ENCODE measurements at places on chromosomes 1 and 21. TPM values are rescaled to one million over a fixed set of nuclear protein-coding genes. Genes with fewer than 3 reads are reported as not detected.
A peak's percentile ranks its signal among the peaks of the same experiment; 100 is the strongest.

DNA sequence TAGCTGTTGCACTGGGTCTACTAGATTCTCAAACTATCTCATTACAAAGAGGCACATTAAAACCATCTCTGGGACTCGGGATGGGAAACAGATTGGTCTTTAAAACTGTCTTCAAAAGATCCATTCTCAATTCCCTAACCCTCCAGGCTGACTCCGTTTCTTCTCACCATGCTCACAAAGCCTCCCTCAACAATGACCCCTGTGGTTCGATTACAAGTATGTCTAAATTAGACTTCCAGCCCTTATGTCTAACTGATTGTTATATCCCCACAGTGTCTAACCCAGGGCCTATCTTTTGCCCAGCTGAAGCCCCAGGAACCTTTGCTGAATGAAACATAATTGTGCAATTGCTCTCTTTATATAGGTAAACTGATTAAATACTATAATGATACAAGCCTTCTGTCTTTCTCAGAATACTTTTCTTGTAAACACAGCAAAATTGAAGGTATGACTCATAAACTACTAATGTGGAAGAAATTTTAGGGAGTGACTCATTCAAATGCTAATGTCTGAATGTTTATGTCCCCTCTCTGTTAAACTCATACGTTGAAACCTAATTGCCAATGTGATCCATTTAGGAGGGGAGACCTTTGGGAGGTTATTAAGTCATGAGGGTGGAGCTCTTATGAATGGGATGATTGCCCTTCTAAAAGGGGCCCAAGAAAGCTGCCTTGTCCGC lies 65.6 kb upstream of the DAB1 start:
- peaks cover 2% of the 10 kb centered on the region for H3K27me3 ChIP-seq
- peak overlapping the region; percentile 60 for H3K4me3 ChIP-seq
- peaks cover 55% of the 10 kb centered on the region for H3K4me1 ChIP-seq
- H3K36me3 ChIP-seq: no peaks in the 10 kb centered on the region

DNA sequence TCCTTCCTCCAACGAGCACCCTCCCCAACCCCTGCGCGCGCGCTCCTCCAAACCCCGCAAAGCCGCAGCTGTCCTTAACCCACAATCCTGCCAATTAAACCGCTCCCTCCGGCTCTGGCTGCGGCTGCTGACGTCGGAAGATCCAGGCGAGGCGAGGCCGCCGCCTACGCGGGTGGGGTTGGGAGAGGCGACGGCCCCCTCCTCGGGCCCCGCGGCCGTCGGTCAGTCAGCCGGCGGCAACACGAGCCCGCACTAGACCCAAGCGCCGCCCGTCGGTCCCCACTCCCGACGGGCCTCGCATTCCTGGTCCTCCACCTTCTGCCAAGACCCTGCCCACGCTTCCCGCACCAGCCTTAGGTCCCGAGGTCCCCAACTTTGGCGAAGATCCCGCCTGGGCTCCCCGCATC lies 75.4 kb downstream of the VWA5B1 start:
- no peak for DNase-seq
- H3K36me3 ChIP-seq: no peaks in the 10 kb centered on the region
- peaks cover 48% of the 10 kb centered on the region for H3K27me3 ChIP-seq

PTPRU gene
- total RNA-seq: 6.8 TPM

- H3K27ac ChIP-seq: no peak overlapping the region
- no peaks in the 10 kb centered on the region for H3K4me1 ChIP-seq
- H3K27me3 ChIP-seq: peaks cover 13% of the 10 kb centered on the region
- DNase-seq: no peak
Observed at GRCh38 chr1:226512076-226512728, 36.4 kb upstream of the STUM start.

GRCh38 chr1:164802529-164803282 lies 243.7 kb downstream of the PBX1 start:
- DNase-seq: no peak
- peaks cover 15% of the 10 kb centered on the region for H3K36me3 ChIP-seq
- no peak overlapping the region for H3K4me3 ChIP-seq
- no peaks in the 10 kb centered on the region for H3K27me3 ChIP-seq
- peaks cover 15% of the 10 kb centered on the region for H3K4me1 ChIP-seq

DNA sequence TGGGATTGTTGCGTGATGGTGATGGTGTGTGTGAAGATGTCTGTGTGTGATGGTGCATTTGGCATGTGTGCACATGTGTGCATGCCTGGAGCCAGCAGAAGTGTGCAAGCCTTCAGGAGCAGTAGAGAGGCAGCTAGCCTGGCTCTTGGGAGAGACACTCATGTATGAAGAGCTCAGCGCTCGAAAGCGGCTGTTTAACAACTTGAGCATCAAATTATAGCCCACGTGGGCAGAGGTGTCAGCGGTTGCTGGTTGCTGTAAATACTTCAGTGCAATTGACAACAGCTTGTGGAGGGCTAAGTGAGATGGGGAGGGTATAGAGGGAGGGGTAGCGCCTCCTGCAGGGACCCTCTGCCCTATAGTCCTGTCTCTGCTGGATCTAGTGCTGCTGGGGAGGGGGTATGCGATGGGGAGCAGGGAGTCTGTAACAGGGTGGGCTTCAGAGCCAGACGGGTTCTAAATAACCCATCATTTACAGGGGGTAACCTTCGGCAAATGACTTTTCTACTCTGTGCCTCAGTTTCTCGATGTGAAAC lies 21.5 kb downstream of the FOXD2 start:
- peaks cover 32% of the 10 kb centered on the region for H3K27me3 ChIP-seq
- no peaks in the 10 kb centered on the region for H3K4me1 ChIP-seq
- no peak overlapping the region for H3K4me3 ChIP-seq
- no peak overlapping the region for H3K27ac ChIP-seq
- no peaks in the 10 kb centered on the region for H3K36me3 ChIP-seq
- no peak for DNase-seq

DNA sequence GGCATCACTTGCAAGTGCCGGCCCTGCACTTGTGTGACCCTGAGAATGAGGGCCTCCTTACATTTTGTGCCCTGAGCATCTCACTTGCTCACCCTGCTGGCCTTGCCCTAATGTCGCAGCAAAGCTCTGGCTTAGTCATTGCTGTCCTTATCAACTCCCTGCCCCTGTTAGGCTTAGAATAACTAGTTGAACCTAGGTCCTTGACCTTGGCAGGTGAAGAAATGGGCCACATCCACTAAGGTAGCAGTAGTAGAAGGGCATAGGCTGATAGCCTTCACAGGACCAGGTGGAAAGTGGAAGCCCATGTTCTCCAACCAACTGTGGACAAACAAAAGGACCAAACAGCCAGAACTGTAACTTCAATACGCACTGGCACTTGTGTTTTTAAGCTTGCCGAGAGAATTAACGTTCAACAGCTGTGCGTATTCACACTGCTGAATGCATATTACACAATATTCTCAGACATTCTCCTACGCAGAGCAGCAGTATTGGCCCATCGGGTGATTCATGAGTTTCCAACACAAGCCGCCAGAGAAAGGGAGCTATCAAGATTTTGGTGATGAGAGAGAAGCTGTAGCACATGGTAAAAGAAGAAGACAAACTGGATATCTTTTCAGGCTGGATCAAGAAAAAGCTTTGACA lies 27.7 kb upstream of the PTGFRN start:
- H3K4me3 ChIP-seq: no peak overlapping the region
- H3K4me1 ChIP-seq: peaks cover 10% of the 10 kb centered on the region
- H3K27me3 ChIP-seq: peaks cover 19% of the 10 kb centered on the region
- DNase-seq: peak; percentile 58
- no peaks in the 10 kb centered on the region for H3K36me3 ChIP-seq

CTTNBP2NL gene
- total RNA-seq: 73.4 TPM
